MM.1S (cell line): ENCODE measurements at places on chromosomes 16 and 17.

DNA sequence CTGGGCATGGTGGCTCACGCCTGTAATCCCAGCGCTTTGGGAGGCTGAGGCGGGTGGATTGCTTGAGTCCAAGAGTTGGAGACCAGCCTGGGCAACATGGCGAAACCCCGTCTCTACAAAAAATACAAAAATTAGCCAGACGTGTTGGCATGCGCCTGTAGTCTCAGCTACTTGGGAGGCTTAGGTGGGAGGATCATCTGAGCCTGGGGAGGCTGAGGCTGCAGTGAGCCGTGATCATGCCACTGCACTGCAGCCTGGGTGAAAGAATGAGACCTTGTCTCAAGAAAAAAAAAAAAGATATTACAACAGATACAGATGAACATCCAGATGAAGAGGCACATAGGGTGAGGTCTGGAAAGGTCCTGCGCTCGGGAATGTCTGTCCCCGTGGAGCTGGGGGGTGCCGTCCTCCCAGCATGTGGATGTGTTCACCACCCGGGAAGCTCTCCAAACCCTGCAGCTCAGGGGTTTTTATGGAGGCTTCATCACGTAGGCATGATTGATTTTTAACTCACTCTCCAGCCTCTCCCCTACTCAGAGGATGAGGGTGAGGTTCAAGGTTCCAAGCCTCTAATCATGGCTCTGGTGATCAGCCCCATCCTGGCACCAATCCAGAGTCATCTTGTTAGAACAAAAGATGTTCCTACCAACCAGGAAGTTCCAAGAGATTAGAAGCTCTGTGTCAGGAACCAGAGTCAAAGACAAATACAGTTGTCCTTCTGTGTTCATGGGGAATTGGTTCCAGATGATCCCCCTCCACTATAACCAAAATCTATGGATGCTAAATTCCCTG is 85.0 kb upstream of the DNAJA2 start:
- no peaks in the 10 kb centered on the region for H3K4me1 ChIP-seq
- H3K27me3 ChIP-seq = no peaks in the 10 kb centered on the region
- no peak for DNase-seq
- no peak overlapping the region for H3K27ac ChIP-seq

- H3K27me3 ChIP-seq = no peaks in the 10 kb centered on the region
- DNase-seq = peak; percentile 67
- no peaks in the 10 kb centered on the region for H3K4me1 ChIP-seq
- no peaks in the 10 kb centered on the region for H3K36me3 ChIP-seq
Measured at GRCh38 chr16:48687421-48688038, 77.5 kb upstream of the N4BP1 start.

DNA sequence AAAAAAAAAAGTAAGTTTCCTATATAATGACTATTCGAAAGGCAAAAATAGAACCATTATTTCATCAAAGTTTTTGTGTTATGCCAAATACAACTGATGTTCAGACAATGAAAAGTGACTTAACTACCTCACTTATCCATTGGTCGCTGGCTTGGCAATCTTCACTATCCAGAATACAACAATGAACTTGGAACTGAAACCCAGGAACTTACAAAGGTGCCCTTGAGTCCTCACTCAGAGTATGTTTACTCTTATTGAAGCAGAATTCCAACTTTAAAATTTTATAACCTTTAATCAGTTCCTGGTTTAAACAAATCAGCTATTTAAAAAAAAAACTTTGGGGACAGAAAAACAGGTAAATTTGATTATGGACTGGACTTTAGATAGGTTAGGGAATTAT is 34.1 kb downstream of the HELZ start:
- no peaks in the 10 kb centered on the region for H3K27me3 ChIP-seq
- no peaks in the 10 kb centered on the region for H3K4me1 ChIP-seq
- no peak overlapping the region for H3K4me3 ChIP-seq
- H3K36me3 ChIP-seq = no peaks in the 10 kb centered on the region
- no peak for DNase-seq

DNA sequence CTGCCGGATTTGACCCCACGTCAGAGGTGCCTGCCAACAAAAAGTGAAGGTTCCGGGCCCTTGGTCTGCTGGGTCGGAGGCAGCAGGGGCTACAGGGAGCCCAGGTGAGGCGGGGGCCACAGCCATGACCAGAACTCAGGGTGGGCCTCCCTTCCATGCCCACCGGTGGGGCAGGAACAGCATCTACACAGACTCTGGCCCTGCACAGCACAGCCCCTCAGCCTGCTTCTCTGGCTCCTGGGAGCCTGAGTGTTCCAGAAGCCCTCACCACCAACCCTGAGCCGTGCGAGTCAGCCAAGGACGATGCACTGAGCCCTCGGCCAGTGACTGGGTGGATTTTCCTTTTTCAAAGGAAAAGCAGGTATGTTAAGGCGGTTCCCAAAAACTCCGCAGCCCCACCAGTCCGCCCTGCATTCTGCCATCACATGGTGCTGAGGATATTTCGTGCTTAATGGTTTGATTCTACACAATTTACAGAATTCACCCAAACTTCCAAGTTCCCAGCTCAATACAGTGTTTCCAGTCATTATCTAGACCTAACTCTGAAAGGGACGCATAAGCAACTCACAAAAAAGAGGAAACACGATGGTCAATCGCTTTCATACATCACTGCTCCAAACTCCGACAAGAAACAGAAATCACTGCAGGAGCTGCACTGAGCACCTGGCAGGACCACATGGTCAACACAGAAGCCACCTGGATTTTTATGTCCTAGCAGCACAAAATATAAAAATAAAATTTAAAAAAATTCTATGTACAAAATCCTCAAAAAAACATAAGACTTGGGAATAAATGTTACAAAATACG is 19.4 kb upstream of the C16orf95 start:
- no peaks in the 10 kb centered on the region for H3K4me1 ChIP-seq
- no peaks in the 10 kb centered on the region for H3K27me3 ChIP-seq
- no peak for DNase-seq
- no peak overlapping the region for H3K27ac ChIP-seq
- no peaks in the 10 kb centered on the region for H3K36me3 ChIP-seq
- H3K4me3 ChIP-seq = no peak overlapping the region

DNA sequence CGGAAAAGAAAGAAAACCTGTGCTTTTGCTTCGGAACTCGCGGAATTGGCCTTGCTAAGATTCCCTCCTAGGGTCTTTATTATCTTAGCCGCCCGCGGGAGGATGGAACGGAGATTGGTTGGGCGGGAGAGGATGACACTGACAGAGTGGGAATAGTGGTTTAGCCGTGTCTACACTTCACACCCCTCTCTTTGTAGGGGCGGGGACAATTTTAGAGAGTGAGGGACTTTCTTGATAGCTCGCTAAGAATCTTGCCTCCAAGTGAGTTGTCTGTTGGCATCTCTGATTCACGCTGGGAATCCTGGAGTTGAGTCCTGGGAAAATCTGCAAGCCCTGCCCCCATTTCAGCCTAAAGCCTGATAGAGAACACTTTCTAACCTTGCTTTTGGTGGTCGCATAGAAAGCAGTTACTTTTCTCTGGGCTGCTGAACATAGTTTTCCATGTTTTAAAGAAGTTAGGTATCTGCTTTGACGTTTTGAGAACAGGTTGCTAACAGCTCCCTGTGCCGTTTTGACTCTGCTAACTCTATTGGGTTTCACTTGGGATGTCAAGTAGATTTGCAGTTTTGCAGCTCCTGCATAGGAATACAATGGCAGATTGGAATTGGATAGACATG is 697 bp downstream of the NOL11 start:
- H3K27ac ChIP-seq = peak overlapping the region; percentile 78; the same call in 1 of the 2 replicates
- no peaks in the 10 kb centered on the region for H3K27me3 ChIP-seq
- peak overlapping the region; percentile 100 for H3K4me3 ChIP-seq
- peak; percentile 34 for DNase-seq

DNA sequence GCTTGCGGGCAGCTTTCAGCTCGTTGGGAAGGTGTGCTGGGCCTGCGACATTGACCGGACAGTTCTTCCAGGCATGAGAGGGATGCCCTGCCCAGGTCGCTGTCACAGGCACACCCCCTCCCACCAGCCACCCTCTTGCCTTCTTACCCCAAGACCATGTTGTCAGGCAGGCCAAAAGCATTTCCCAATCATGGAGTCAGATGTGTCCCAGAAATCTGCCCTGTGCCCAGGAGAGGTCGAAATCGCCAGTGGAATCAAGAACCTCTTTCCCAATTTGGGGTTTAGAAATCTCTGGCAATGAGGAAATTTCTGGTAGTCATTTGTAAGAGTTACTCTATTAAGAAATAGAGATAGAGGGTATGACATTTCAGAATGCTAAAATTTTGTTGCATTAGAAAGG is 177.1 kb downstream of the RAB11FIP4 start:
- no peak for DNase-seq
- no peak overlapping the region for H3K4me3 ChIP-seq
- no peaks in the 10 kb centered on the region for H3K4me1 ChIP-seq
- no peaks in the 10 kb centered on the region for H3K36me3 ChIP-seq
- no peaks in the 10 kb centered on the region for H3K27me3 ChIP-seq

DNA sequence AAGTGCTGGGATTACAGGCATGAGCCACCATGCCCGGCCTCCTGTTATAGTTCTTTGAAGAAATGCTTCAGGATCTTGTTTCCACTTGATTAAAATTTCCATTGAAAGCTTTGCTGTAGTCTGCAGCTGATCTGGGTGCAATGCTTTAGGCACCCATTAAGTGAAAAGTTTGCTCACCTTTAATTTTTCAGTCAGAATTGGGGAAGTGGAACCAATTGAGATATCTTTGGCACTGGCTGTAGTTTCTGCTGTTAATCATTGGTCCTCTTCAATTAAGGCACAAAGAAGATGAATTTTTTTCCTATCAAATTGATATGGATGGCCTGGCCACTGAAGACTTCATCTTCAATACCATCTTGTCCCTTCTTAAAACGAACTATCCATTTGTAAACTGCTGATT is 336.1 kb upstream of the TBX2 start:
- no peaks in the 10 kb centered on the region for H3K36me3 ChIP-seq
- DNase-seq = no peak
- H3K27ac ChIP-seq = no peak overlapping the region
- H3K4me1 ChIP-seq = peaks cover 16% of the 10 kb centered on the region
- H3K27me3 ChIP-seq = no peaks in the 10 kb centered on the region

GRCh38 chr17:80456465-80457235 is 19.8 kb downstream of the NPTX1 start:
- H3K27ac ChIP-seq = no peak overlapping the region
- H3K36me3 ChIP-seq = no peaks in the 10 kb centered on the region
- H3K4me3 ChIP-seq = no peak overlapping the region
- no peak for DNase-seq

GRCh38 chr17:1590029-1590746 is 27.6 kb upstream of the PITPNA start:
- no peaks in the 10 kb centered on the region for H3K27me3 ChIP-seq
- no peak for DNase-seq
- no peak overlapping the region for H3K4me3 ChIP-seq
- no peaks in the 10 kb centered on the region for H3K36me3 ChIP-seq
- peaks cover 31% of the 10 kb centered on the region for H3K4me1 ChIP-seq

DNA sequence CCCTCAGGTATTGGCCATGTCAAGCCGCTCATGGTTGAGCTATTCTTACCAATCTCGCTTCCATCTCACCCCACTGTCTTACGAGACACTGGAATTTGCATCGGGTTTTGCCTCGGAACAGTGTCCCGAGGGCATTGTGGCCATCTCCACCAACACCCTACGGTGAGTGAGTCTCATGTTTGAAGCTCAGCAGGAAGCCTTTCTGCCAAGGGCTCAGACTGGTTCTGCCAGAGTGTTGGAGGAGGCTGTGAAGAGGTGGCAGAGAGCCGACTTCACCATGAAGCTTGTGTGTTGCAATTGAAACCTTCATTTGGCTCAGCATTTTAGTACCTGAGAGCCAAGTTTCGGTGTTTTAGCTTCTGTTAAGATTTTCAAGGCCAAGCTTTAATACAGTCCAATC is 38.0 kb downstream of the SF3B3 start:
- no peak overlapping the region for H3K4me3 ChIP-seq

DNA sequence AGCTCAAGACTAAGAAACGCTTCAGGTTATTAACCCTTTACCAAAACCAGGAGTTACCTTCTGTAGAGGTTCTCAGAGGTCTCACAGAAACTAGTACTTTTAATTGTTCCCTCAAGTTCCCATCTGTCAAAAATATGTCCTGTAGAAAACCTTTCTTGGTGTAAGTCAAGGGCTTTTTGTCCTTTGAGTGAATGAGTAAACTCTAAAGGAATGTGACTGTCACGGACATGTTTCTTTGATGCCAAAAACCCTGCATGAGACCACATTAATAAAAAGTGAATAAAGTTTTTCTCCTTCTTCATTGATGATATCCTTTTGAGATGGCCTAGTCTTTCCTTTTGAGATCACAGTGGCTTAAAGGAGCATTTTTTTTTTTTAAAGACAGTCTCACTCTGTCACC is 102.9 kb downstream of the NLK start:
- no peak overlapping the region for H3K27ac ChIP-seq
- no peak overlapping the region for H3K4me3 ChIP-seq
- DNase-seq = no peak
- H3K36me3 ChIP-seq = no peaks in the 10 kb centered on the region
- no peaks in the 10 kb centered on the region for H3K4me1 ChIP-seq

GRCh38 chr16:82451449-82451848 is 175.3 kb upstream of the CDH13 start:
- H3K4me1 ChIP-seq = no peaks in the 10 kb centered on the region
- H3K36me3 ChIP-seq = no peaks in the 10 kb centered on the region
- DNase-seq = no peak
- no peaks in the 10 kb centered on the region for H3K27me3 ChIP-seq

DNA sequence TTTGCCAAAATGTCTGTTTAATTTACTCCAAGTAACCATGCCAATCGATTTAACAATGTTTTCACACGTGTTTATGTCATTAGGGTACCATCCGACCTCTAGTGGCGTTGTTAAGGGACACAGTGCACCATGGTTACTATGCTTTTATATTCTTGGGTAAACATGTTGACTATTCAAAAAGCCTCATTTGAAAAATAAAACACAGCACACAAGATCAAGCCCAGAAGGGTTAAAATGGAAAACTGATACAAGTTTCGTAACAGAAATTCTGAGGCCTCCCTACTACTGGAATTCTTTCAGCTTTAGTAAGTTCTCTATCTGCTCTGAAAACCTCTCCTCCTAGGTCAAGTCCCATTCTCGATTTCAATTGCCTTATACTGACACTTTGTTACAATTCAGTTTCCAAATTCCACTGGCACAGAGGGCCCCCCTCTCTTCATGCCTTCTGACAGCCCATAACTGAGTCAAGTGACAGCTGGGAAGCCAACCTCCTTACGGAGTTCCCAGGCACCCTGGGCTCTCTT is 2.1 kb downstream of the CFAP20 start:
- peaks cover 20% of the 10 kb centered on the region for H3K4me1 ChIP-seq
- peak; percentile 33 for DNase-seq
- H3K36me3 ChIP-seq = no peaks in the 10 kb centered on the region
- no peaks in the 10 kb centered on the region for H3K27me3 ChIP-seq
- peak overlapping the region; percentile 31; the same call in 1 of the 2 replicates for H3K27ac ChIP-seq

- no peaks in the 10 kb centered on the region for H3K4me1 ChIP-seq
- no peak overlapping the region for H3K27ac ChIP-seq
- no peak overlapping the region for H3K4me3 ChIP-seq
- DNase-seq = no peak
- peaks cover 56% of the 10 kb centered on the region for H3K27me3 ChIP-seq
- no peaks in the 10 kb centered on the region for H3K36me3 ChIP-seq
Measured at GRCh38 chr16:49740256-49740655, 115.7 kb downstream of the ZNF423 start.

GRCh38 chr17:27860971-27861664 is 32.0 kb downstream of the LYRM9 start:
- no peaks in the 10 kb centered on the region for H3K27me3 ChIP-seq
- no peaks in the 10 kb centered on the region for H3K4me1 ChIP-seq
- H3K4me3 ChIP-seq = no peak overlapping the region
- no peaks in the 10 kb centered on the region for H3K36me3 ChIP-seq
- no peak overlapping the region for H3K27ac ChIP-seq

- H3K36me3 ChIP-seq = no peaks in the 10 kb centered on the region; the same call in 1 of the 2 replicates
- no peaks in the 10 kb centered on the region for H3K27me3 ChIP-seq
- H3K4me3 ChIP-seq = peak overlapping the region; percentile 48
Measured at GRCh38 chr17:78986649-78987328, 7.1 kb upstream of the LGALS3BP start.
